Left forelimb (tissue), 1 donor: ENCODE measurements at places on chromosomes 5 and 9.

- no peak for DNase-seq
Observed at GRCh38 chr5:88480245-88480644, 211.6 kb upstream of the TMEM161B start.

DNA sequence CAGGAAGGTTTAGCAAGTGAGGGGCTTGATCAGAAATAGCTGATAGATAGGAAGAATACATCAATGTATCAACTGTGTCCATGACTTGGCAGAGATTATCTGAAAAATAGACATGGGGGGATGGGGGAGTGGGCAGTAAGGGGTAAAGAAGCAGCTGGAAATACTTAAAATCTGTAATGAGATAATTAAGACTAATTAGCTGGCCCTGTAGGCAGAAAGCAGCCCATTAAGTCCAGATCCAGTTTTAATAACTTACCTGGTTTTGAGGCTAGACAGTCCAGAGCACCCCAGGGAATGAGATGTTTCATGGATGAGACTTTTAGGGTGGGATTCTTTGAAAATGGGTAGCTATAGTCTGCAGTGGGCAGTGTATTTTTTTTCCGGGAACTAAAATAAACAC is 116.9 kb upstream of the TLX3 start:
- DNase-seq: no peak

DNA sequence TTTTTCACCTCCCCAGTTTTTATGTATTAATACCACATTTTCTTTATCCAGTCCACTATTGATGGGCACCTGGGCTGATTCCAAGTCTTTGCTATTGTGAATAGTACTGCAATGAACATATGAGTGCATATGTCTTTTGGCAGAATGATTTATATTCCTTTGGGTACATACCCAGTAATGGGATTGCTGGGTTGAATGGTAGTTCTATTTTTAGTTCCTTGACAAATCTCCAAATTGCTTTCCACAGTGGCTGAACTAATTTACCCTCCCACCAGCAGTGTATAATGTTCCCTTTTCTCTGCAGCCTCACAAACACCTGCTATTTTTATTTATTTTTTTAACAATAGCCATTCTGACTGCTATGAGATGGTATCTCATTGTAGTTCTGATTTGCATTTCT is 340.2 kb downstream of the ADAMTS6 start:
- no peak for DNase-seq

GRCh38 chr5:7850395-7851239 is at the start of gene CFAP90:
Gene CFAP90, minus strand, starts transcription at chr5:7851133. Its CDS starts 112 bp downstream, at chr5:7851021.
- DNase-seq: peak; percentile 77

GRCh38 chr9:16612627-16613026 is 257.8 kb downstream of the BNC2 start:
- no peak for DNase-seq

GRCh38 chr9:6780690-6781089 is 22.9 kb downstream of the KDM4C start:
- no peak for DNase-seq

DNA sequence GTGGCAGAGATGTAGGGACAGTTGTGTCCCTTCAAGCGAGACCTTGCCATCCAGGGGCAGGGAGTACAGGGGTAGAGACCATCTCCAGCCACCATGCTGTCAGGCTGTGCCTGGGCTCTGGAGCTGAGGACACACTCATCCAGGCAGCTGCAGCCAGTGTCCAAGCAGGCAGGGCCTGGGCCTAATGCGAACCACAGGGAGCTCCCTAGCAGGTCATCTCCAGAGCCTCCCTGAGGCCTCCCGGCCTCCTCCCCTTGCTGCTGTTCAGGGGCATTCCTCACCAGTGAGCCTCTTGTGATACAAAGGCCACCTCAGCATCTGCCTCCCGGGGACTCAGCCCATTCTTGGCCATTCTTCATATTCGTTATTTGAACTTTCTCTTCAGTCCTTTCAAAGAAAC is 35.0 kb downstream of the TPPP start:
- DNase-seq: no peak

DNA sequence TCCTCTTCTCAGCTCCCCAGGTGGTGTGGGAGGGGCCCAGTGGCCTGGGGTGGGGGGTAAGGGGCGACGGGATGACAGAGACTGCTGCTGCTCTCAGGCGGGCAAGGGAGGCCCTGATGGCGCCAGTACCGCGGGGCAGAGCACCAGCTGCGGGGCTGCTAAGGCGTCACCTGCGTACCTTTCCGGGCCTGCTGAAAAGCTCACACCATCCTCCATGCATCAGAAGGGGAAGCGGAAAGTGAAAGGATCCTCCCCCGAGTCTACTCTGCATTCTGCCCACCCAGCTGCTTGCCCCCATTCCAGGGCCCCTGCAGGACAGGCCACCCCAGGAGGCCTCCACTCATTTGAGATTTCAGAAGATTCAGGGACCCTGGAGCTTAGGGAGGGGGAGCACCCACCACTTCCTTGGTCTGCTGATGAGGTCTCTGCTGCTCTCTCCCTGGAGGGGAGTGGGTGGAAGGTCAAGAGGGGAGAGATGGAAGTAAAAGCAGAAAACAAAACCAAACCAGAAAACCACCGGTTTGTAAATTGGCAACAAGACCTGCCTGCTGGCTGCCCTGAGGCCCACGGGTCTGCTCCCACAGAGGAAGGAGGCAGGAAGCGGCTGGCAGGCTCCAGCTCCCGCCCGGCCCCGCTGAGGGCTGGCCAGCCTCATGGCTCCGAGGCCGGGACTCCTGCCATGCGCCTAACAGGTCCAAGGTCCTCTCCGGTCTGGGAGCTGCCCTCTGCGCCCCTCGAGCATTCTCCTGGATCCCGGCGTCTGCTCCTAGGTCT is 33.6 kb downstream of the PRRT1B start:
- DNase-seq: peak; percentile 63

DNA sequence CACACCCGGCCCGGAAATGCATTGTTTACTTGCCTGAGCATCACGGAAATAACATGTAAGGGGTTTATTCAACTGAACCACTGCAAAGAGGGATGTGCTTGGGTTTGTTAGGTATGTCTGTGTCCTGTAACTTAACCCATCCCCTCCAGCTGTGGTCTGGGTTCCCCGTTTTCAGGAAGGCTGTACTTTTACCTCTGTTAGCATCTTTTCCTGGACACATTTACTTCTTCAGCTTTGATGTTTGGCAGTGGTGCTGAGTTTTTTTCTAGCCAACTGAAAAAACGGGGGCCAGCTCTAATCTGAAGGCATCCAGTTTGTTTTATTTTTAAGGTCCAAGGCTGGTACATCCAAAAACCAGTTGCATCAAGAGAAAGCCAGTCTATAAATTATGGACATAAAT is 561.8 kb downstream of the BNC2 start:
- peak; percentile 48 for DNase-seq

DNA sequence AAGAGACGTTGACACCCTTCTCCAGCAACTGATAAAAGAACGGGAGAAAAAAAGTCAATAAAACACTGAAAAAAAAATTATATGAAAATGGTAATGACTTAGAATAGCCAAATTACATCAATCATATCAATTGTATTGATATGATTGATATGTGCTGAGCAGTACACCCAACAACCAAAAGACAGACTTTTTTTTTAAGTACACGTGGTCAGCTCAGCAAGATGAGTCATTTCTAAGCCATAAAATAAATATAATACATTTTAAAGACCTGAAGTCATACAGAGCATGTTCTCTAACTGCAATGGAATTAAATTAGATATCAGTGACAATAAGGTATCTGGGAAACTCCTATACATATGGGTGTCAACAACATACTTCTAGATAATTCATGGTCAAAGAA is 30.9 kb upstream of the OLFM1 start:
- DNase-seq: no peak

DNA sequence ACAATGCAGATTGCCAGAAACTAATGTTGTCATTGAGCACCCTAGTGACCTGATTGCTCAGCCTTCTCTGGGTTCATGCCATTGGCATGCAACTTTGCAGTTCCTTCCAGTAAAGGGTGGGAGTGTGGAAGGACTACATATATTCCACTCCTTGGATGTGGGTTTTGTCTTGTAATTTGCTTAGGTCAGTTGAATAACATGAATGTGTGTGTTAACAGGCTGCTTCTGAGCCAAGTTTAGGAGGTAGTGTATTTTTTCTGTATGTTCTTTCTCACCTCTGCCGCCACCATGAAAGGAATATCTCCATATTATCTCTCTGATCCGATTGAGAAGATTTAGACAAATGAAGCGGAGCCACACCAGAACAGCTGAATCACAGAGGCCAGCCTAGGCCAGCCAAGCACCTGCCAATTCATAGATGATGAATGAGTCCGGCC is 1929.6 kb upstream of the CDH6 start:
- DNase-seq: no peak

DNA sequence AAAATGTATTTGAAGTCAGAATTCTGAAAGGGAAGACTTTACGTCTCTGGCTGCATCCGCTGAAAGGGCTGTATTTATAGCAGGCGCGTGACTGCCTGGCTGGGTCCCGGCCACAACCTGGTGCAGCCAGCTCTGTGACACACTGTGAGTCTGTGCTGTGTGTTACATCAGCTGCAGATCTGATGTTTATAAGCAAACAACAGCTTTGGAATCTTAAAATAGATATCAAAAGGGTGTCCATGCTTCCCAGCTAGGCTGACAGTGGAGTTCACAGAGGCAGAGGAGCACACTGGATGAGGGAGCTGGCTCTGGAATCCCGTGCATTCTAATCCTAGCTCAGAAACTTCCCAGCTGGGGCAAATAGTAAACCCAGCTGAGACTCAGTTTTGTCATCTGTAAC is 433.4 kb upstream of the BRINP1 start:
- no peak for DNase-seq

DNA sequence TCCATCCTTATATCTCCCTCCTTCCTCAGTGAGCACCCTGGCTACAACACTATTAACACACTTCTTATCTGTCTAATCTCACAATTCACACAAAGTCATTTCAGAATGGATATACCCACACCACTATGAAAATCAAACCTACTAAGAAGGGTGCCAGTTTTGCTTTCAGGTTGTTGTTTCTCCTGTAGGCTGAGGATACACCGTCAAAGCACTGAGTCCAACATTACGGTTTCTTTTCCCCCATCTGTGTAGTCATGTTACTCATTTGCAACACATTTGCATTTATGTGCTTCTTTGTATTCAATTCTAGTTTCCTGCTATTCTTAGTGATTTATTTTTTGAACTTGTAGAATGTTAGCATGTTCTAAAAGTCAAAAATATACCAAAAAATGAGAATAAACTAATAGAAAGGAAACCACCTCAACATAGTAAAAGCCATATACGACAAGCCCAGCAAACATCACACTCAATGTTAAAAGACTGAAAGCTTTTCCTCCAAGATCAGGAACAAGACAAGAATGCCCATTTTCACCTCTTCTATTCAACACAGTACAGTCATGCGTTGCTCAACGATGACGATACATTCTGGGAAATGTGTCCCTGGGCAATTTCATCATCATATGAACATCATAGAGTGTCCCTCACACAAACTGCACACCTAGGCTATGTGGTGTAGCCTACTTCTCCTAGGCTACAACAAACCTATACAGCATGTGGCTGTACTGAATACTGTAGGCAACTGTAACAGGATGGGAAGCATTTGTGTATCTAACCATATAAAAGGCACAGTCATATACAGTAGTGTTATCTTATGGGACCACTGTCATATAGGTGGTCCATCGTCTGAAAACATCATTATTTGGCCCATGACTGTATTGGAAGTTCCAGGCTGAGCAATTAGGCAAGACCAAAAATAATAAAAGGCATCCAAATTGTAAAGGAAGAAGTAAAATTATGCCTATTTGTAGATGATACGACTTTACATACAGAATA is 6.3 kb downstream of the ROR2 start:
- peak; percentile 9 for DNase-seq

DNA sequence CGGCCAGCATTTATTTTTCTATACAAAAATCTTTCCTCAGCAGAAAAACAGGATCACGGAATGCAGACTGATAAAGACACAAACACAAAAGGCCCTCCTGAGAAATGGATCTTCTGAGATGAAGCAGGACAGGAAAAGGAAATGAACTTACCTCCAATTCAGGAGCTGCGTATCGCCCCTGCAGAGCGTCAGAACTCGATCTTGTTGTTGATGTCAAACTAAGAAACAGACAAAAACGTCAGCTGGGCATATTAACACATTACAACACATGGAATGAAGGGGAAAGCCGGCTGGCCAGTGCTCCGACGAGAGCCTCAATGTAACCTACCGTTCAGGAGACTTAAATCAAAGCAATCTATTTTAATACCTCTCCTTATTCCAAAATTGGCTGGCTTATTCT is 105.1 kb downstream of the SERINC5 start:
- no peak for DNase-seq

GRCh38 chr9:118643118-118643517 is 726.1 kb downstream of the BRINP1 start:
- DNase-seq: no peak

DNA sequence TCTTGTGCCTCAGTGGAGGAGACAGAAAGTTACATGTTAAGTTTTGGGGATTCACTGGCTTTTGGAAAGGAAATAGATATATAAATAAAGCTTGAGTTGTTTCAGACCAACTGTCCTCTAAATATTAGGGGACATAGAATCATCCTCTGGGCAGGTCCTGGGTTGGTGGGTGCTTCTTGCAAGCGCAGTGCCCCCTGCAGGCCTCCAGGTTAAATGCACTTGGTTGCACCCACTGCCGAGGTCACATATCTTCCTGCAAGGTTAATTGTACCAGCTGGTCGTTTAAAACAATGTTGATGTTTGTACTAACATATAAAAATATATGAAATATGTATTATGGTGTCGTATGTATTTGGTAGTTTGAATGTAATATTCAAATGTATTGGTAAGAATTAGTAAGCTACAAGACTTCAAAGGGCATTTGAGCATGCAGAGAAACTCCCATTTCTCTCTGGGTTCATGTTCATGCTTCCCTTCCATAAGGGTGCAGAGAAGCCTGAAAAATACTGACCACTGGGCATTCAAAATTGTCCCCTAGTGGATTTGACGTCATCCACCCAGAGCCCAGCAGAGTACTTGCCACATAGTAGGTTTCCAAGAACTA is 87.0 kb downstream of the ZNF618 start:
- no peak for DNase-seq

DNA sequence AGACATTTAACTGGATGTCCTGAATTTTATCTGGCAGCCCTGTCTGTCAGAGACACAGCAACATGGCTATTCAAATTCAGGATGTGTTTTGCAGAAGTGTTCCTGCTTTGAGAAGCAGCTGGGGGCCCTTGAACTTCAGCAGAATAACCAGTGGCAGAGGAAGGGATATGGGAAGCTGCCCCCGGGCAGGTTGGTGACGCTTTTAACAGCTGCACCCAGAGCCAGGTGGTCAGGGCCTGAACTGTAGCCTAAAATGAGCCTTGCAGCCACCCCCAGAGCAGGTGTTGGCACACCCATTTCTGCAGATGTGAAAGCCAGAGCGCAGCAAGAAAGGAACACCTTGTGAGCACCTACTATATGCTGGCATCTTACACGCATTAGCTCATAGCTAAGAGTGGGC is 128.7 kb upstream of the BOD1 start:
- no peak for DNase-seq
